ENCODE measurements at places on chromosomes 1 and 21. TPM values are rescaled to one million over a fixed set of nuclear protein-coding genes. Genes with fewer than 3 reads are reported as not detected.

Gene FBXO28
- total RNA-seq: 38.2 TPM

Gene UBASH3A
- not detected for total RNA-seq

DNA sequence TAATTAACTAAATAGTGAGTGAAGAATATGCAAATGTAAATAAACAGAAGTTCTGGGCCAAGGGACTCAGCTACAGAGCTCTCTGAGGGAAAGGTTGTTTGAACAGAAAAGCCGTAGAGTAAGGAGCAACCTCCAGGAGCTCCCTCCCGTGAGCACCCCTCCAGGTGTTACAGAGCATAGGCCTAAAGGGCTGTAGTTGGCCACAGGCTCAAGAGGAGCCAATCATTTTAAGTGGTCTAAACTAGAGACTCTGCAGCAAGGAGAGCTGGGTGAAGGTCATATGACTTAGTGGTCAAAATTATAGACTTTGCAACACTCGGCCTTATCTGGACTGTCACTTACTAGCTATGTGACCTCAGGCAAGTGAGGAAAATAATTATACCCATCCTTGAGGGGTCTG is 19.1 kb upstream of the RXRG start:
- no peaks in the 10 kb centered on the region for H3K36me3 ChIP-seq
- no peak overlapping the region for H3K27ac ChIP-seq
- H3K27me3 ChIP-seq: no peaks in the 10 kb centered on the region
- DNase-seq: no peak
- no peak overlapping the region for H3K4me3 ChIP-seq

- DNase-seq: no peak
- H3K4me1 ChIP-seq: no peaks in the 10 kb centered on the region
- no peaks in the 10 kb centered on the region for H3K27me3 ChIP-seq
Observed at GRCh38 chr1:150076066-150076465, 8.5 kb downstream of the VPS45 start.

GRCh38 chr1:159465191-159465603 is 25.7 kb downstream of the OR10J1 start:
- no peak overlapping the region for H3K27ac ChIP-seq
- no peaks in the 10 kb centered on the region for H3K36me3 ChIP-seq
- DNase-seq: no peak
- no peaks in the 10 kb centered on the region for H3K4me1 ChIP-seq

DNA sequence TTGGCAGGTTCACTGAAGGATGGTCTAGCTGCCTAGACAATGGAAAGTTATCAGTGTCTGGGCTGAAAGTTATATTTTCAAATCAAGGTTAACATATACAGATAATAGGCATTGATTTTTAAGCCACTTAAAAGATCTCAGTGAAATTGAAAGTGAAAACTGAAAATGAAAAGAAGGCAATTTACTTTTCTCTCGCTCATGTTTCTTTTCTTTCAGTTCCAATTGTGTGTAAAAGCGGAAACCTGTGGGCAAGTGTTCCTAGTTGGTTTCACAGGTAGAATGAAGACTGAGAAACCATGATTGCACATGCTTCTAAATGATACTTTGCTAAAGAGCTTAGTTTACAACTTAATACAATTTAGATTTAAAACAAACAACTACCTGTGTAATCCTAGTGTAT is 383.7 kb downstream of the ZP4 start:
- H3K4me3 ChIP-seq: no peak overlapping the region
- 0 out of 3 replicates have a peak, but pooled peaks cover 4% of the 10 kb centered on the region for H3K27me3 ChIP-seq
- no peaks in the 10 kb centered on the region for H3K36me3 ChIP-seq
- DNase-seq: no peak
